Nucleus accumbens (tissue), 56 donors: ENCODE measurements at places on chromosomes 2 and 18.

GRCh38 chr2:30408961-30409387 lies 38.1 kb upstream of the LCLAT1 start:
- DNase-seq: no peak

DNA sequence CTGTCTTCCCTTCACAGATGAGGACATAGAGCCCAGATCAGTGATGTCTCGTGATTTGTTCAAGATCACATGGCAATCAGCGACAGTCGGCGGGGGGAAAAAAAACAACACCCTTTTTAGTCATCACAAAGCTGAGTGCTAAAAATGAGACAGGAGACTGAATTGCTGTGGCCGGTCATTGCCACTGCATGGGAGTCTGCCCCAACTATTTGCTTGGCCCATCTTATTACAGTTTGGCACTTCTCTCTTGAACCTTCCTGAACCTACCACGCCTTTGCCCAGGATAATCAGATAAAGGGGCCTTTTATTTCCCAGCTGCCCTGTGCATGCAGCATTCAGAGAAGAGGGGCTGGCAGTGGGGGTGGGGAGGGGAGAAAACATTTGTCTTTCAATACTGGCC lies 42.7 kb downstream of the SETBP1 start:
- no peak for DNase-seq

DNA sequence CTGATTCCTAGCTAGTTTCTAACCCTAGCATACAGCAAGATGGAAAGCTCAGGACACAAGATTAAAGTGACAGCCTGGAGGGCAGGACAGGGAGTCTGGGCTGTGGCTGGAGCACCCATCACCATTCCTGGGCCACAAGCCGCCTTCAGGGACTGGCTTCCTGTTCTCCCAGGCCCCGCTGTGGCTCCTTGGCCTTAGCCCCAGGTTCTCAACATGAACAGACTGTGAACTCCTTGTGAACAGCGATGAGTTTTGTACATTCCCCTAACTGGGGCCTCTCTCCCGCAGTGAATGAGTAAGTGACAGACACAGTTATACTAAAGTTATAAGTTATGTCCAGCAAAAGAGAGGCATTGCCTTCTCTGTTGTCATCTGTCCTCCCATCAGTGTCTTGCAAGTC lies 35.9 kb upstream of the SLC14A1 start:
- no peak for DNase-seq

GRCh38 chr2:117101613-117102012 lies 712.9 kb upstream of the DDX18 start:
- no peak for DNase-seq

GRCh38 chr2:76667821-76668271 lies 854.3 kb downstream of the LRRTM4 start:
- DNase-seq: no peak

DNA sequence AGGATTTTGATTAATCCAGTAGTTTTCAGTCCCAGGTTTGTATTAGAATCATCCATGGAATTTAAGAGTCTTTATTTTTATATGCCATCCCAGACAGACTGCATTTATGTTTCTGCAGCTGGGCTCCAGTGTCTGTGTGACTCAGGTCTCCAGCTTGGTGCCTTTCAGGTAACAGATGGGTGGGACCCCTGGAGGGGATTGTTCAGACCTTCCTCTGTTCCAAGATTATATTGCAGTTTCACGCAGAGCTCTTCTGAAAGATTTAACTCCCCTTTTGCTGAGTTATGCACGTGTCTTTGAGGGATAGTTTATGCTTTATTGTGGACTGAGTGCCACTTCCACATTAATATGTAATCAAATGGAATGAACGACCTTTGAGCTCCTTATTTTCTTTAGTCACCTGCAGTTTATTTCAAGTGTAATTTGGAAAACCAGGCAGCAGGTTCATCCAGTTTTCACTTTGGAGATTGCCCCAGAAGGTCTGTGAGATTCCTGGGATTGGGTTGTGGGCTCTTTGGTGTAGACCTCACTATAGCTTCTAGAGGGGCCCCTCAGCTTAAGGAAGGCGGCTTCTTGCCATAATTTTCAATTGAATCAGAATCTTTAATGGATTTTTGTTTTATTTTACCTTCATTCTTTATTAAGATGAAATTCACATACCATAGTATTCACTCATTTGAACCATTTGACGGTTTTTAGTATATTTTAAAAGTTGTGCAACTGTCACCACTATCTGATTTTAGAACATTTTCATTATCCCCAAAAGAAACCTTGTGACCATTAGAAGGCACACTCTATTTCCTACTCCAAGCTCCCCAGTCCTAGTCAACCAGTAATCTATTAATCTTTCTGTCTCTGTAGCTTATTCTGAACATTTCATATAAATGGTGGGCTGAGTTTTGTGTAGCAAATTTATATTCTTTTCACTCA lies 135.0 kb downstream of the WDSUB1 start:
- DNase-seq: no peak

GRCh38 chr2:203732953-203733510 lies 26.6 kb downstream of the CD28 start:
- no peak for DNase-seq

GRCh38 chr2:45690231-45690630 lies 38.8 kb downstream of the PRKCE start:
- no peak for DNase-seq

DNA sequence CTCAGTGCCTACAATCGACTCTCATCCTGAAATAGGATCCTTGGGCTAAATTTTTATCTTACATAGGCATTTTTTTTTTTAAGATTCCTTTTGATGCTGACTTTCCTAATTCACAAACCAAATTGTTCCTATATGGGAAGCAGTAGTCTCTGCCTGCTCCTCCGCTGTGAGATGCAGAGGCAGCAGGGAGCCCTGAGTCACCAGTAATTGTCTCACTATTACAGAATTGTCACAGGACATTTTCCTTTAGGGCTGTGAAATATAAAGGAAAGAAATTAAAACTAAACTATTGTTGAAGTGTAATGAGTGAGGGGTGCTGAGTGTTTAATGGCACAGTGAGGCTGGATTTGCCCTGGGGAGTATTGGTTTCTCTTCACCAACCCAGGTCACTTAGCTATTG lies 63.8 kb downstream of the MYO3B start:
- no peak for DNase-seq

DNA sequence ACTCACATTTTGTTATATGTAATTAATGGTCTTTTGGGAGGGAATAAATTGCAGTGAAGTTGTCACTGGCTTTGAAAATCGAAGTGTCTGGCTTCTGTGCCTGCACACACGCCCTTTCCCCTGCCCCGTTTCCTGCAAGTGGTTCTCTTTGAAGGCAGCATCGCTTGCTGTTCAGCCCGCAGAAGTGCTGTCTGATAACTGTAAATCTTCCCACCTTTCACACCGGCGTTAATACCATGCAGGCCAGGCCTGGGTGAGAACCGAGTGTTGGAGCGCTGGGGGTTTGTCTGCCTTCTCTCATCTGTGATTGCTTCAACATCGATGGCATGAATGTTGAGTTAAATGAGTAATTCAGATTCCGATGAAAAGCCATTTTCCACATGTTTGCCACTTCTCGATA lies 37.9 kb upstream of the RPL31 start:
- no peak for DNase-seq

DNA sequence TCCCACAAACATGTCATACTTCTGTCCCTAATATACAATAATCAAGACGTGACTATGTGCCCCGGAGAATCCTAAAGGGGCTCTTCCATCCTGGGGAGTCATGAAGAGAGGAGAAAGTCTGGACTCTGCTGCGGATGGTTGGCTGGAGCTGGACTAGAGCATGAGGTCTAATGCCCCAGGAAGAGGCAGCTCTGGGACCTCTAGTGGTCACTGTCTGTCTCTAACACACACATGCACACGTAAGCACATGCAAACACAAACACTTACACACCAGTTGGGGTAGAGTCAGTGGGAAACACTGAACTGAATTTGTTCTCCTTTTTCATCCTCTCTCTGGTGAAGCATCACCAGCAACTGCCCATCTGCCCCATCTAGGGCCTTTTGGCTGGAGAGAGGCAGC lies 271.6 kb downstream of the TDRD15 start:
- DNase-seq: no peak

DNA sequence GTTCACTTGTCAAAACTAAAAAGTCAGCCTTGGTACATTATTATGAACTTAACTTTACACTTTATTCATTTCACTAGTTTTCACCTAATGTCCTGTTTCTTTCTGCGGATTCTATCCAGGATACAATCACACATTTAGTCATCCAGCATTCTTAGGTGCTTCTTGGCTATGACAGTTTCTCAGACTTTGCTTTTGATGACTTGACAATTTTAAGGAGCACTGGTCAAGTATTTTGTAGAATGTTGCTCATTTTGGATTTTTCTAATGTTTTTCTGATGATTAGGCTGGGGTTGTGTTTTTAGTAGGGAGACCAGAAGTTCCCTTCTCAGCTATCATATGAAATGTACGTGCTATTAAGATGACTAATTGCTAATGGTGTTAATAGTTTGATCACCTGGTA lies 601.2 kb downstream of the LRRTM4 start:
- DNase-seq: no peak

DNA sequence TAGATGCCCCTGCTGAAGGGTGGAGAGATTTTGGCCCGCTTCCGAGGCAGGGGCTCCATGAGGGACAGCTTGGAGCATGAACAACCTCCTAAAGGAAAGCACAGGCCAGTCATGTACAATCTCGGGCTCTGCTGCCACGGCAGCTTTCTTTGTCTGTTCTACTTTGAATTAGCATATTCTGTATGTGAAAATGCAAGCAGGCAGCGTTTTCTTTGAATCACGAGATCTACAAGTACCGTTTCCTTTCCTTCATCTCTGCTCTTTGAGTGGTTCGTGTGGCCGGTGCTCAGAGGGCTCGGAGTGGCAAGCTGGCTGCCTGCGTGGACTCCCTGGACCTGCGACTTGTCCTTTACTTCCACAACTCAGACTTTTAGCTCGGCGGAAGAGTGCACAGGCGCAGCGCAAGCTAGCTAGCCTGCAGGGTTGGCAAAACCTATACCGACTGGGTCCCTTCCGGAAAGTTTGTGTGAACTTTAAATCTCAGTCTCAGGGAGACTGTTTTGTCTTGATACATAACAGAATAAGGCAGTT lies 6.9 kb downstream of the TWIST2 start:
- DNase-seq: no peak

DNA sequence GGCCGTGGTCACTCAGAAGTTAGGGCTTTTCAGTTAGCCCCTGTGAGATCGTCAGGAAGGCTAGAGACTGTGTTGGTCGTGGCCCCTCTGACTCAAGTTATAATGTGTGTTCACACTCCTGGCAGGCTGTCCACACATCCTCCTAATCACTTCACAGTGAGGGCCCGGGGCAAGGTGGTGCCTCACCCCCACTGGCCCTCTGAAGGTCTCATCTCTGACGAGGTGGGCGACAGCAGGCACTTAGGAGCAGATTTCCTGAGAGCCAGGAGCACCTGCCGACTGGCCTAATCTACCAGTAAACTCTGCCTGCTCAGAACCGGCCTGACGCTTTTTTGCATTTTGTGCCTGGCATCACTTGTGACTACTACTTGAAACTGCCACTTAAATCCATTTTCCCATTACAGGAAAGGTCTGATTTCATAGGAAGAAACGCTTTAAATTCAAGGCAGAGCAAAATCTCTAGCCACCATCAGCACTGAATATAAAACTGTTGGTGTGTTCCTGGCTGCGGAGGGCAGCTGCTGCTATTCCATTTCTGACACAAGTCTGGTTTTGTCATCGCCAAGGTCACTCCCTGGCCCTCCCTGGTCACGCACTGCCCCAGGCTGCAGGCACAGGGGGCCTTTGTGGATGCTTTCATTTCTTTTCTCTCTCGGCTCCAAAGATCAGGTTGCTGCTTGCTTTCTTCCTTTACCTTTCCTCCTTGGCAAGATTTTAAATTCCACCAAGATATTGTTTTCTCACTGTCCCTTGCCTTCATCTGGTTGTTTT lies 48.0 kb downstream of the RAB12 start:
- no peak for DNase-seq

GRCh38 chr18:64273724-64274123 lies 124.8 kb upstream of the LINC00305 start:
- no peak for DNase-seq

DNA sequence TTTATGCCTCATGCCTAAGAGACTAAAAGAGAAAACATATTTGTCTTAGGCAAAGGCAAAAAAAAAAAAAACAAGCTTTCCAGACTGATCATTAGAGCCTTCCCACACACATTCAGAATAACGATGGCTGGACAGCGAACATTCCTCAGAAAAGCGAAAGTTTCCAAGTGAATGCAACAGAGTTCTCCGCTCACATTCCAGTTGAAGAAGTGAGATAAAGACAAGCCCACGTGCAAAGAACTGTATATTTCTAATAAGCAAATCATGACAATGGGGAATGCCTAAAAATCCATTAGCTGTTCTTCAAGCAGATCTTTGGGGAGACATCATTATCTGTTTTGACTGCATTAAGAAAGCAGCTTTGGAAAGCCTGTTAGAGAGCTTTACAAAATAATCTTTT lies 347.9 kb downstream of the METTL4 start:
- no peak for DNase-seq

- DNase-seq: no peak
Observed at GRCh38 chr2:62304429-62305417, 108.8 kb downstream of the B3GNT2 start.
